ENCODE measurements at places on chromosomes 7 and 10.
A peak's percentile ranks its signal among the peaks of the same experiment; 100 is the strongest.

DNA sequence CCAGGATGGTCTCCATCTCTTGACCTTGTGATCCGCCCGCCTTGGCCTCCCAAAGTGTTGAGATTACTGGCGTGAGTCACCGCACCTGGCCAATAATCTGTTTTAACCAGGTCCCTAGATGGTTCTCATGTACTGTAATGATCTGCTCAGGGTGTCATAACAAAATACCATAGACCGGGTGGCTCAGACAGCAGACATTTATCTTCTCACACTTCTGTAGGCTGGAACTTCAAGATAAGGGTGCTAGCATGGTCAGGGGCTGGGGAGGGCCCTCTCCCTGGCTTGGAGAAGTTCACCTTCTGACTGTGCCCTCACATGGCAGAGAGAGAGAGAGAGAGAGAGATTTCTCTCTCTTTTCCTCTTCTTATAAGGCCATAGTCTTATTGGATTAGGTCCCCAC, 279.4 kb upstream of the LYZL1 start:
- no peaks in the 10 kb centered on the region for H3K27me3 ChIP-seq
- peaks cover 34% of the 10 kb centered on the region for H3K4me1 ChIP-seq
- no peak for DNase-seq

DNA sequence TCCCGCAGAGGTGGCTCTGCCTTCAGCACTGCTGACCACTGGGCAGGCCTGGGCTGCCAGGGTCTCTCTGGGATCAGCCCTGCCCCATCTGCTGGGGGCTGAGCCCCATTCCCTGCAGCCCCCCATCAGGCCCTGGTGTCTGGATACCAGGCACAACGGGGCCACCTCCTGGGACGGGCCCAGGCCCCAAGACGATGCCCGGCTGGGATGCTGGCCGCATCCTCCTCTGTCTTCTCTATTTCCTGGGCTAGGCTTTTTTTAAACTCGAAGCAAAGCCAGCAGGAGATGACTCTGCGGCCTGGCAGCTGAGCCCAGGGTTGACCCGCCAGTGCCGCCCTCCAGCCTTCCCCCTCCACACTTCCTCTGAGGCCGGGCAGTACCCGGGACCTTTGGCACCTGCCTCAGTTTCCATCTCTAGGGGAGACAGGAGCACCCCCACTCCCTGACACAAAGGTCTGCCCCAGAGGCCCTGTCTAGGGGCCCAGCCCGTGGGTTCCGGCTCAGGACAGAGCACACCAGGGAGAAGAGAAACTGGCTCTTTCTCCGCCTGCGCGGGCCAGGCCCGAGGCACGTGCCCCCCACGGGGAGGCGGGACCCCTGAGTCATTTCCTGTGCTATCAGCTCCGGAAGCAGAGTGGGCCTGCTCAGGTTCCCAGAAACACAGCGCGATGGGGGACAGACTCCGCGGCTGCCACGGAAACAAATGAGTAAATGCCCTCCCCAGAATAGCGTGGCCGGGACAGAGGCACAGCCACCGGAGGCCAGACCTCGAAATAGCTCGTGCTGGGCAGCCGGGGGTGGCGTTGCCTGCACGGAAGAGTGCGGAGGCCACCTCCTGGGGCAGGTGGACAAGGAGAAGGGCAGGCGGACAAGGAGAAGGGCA, 84.6 kb upstream of the PDGFA start:
- H3K27ac ChIP-seq = peak overlapping the region; percentile 56
- peaks cover 6% of the 10 kb centered on the region for H3K36me3 ChIP-seq
- H3K27me3 ChIP-seq = no peaks in the 10 kb centered on the region
- H3K4me3 ChIP-seq = no peak overlapping the region

DNA sequence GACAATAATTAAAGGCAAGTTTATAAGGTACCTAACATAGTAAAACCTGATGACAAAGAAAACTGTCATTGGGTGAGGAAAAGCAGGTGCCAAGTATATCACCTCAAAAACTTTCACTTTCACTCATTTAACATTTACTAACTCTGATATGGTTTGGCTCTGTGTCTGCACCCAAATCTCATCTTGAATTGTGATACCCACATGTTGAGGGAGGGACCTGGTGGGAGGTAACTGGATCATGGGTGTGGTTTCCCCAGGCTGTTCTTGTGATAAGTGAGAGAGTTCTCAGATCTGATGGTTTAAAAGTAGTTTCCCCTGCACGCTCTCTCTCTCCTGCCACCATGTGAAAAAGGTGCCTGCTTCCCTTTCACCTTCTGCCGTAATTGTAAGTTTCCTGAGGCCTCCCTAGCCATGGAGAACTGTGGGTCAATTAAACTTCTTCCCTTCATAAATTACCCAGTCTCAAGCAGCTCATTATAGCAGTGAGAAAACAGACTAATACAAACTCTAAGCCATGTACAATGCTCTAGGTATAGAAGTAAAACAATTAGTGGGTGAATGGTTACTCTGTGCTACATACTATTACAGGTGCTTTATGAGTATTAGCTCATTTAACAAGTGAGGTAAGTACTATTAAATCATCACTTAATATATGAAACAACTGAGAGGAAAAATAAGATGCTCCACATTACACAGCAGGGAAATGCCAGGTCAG, 199.0 kb downstream of the CHCHD3 start:
- H3K36me3 ChIP-seq = peaks cover 17% of the 10 kb centered on the region
- DNase-seq = no peak
- H3K4me3 ChIP-seq = no peak overlapping the region
- H3K4me1 ChIP-seq = no peaks in the 10 kb centered on the region
- no peak overlapping the region for H3K27ac ChIP-seq

GRCh38 chr10:34273340-34273739, 541.8 kb downstream of the PARD3 start:
- H3K27me3 ChIP-seq = no peaks in the 10 kb centered on the region
- peaks cover 16% of the 10 kb centered on the region for H3K4me1 ChIP-seq
- no peak for DNase-seq
- H3K27ac ChIP-seq = no peak overlapping the region
- H3K36me3 ChIP-seq = peaks cover 16% of the 10 kb centered on the region

DNA sequence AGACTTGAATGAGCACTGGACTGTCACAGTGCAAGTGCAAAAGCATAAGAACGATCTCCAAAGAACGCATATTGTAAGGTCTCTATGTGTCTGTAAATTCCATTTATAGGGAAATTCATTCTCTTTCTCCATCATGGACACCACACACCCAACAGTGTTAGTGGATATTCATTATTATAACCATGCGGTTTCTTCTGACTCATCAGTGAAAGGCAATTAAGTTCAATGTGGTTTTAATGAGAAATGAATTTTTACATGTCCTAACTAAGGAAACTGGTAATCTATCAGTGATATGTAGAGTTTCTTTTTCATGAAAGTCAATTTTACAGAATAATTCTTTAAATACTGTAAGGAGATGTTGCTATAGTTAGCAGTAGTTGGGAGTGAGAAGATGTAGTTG, 25.9 kb downstream of the GIMAP8 start:
- H3K36me3 ChIP-seq = no peaks in the 10 kb centered on the region
- H3K4me1 ChIP-seq = no peaks in the 10 kb centered on the region
- H3K4me3 ChIP-seq = no peak overlapping the region

- peaks cover 5% of the 10 kb centered on the region for H3K27me3 ChIP-seq
- no peak for DNase-seq
- no peak overlapping the region for H3K27ac ChIP-seq
- H3K4me1 ChIP-seq = peaks cover 5% of the 10 kb centered on the region
- no peaks in the 10 kb centered on the region for H3K36me3 ChIP-seq
These were observed 31.7 kb downstream of the GALNTL5 start for GRCh38 chr7:151987748-151988529.

GRCh38 chr7:132899833-132900232, 182.1 kb downstream of the CHCHD3 start:
- no peaks in the 10 kb centered on the region for H3K27me3 ChIP-seq
- H3K4me3 ChIP-seq = no peak overlapping the region
- H3K27ac ChIP-seq = no peak overlapping the region
- H3K4me1 ChIP-seq = no peaks in the 10 kb centered on the region
- DNase-seq = no peak

GRCh38 chr7:134724606-134725005, 54.8 kb upstream of the CALD1 start:
- no peaks in the 10 kb centered on the region for H3K27me3 ChIP-seq
- H3K27ac ChIP-seq = no peak overlapping the region
- no peak overlapping the region for H3K4me3 ChIP-seq
- DNase-seq = no peak
- peaks cover 32% of the 10 kb centered on the region for H3K4me1 ChIP-seq
- no peaks in the 10 kb centered on the region for H3K36me3 ChIP-seq

- H3K4me3 ChIP-seq = no peak overlapping the region
- H3K4me1 ChIP-seq = no peaks in the 10 kb centered on the region
- H3K27ac ChIP-seq = no peak overlapping the region
- H3K36me3 ChIP-seq = no peaks in the 10 kb centered on the region
- peaks cover 3% of the 10 kb centered on the region for H3K27me3 ChIP-seq
These were observed 64.1 kb downstream of the CFAP58 start for GRCh38 chr10:104417637-104418292.

DNA sequence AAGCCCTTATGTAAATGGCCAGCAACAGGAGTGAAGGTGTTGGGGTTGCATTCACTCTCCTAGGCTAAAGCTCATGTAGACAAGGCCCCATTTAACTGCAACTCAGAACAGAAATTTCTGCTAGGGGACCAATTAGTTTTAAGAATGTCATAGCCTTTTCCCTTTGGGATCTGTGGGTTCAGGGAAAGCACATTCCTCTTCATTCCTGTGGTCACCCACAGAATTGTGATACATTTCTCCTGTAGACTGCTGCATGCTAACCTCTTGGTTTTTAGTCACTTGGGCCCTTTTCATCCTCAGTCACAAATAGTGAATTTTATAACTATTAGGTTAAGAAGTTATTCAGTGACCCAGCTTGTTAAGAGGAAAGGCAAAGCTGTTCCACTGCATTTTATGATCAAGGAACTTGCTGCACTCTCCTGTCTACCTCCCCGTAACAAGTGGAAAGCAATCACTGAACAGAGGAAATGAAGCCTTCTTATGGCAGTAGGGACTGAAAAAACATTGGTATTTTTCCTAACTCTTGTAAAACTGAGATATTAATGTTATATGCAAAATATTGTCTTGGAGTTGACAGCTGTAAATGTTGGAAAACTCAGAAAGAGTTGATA, 124.9 kb downstream of the SND1 start:
- peaks cover 4% of the 10 kb centered on the region for H3K36me3 ChIP-seq
- no peak overlapping the region for H3K27ac ChIP-seq
- H3K4me1 ChIP-seq = peaks cover under 1% of the 10 kb centered on the region
- no peaks in the 10 kb centered on the region for H3K27me3 ChIP-seq
- no peak overlapping the region for H3K4me3 ChIP-seq

DNA sequence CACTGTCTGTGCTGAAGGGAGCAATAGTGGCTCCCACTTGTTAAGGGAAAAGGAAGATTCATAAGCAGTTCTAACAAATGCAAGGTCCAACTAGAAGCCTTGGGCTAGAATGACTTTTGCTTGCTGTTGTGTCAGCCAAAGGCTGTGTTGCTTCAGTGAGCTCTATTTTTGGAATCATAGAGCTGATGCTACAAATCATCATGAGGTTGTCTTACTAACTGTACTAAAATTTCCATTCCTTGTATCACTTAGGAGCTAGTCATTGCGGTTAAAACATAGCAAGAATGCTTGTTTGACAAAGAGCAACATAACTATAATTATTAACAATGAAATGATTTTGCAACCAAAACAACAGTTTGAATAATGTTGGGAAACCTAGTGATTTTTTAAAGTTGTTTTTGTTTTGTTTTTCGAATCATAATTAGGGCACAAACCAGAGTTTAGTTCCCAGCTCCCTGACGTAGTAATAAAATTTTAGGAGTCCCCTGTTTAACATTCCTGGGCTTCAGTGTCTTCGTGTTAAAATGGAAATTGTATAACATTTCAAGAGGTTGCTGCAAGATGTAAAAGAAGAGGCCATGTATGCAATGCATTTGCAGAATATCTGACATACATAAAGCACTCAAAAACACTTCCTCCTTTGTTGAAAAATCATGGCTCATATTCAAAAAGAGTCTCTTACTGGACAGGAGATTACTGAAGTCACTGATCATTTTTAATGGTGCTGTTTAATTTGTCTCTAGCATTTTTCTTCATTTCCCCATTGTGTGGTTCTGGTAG, 183.4 kb downstream of the MACC1 start:
- no peaks in the 10 kb centered on the region for H3K27me3 ChIP-seq
- H3K27ac ChIP-seq = no peak overlapping the region
- H3K4me3 ChIP-seq = no peak overlapping the region
- no peak for DNase-seq
- no peaks in the 10 kb centered on the region for H3K36me3 ChIP-seq

- no peak overlapping the region for H3K4me3 ChIP-seq
- H3K4me1 ChIP-seq = no peaks in the 10 kb centered on the region
- no peak for DNase-seq
- H3K27me3 ChIP-seq = no peaks in the 10 kb centered on the region
These were observed 42.5 kb downstream of the NOD1 start for GRCh38 chr7:30436046-30436445.

- no peak overlapping the region for H3K4me3 ChIP-seq
- DNase-seq = no peak
- peak overlapping the region; percentile 41 for H3K27ac ChIP-seq
- no peaks in the 10 kb centered on the region for H3K27me3 ChIP-seq
- peaks cover 27% of the 10 kb centered on the region for H3K4me1 ChIP-seq
These were observed 2.6 kb upstream of the SAMD8 start for GRCh38 chr10:75108684-75109458.

DNA sequence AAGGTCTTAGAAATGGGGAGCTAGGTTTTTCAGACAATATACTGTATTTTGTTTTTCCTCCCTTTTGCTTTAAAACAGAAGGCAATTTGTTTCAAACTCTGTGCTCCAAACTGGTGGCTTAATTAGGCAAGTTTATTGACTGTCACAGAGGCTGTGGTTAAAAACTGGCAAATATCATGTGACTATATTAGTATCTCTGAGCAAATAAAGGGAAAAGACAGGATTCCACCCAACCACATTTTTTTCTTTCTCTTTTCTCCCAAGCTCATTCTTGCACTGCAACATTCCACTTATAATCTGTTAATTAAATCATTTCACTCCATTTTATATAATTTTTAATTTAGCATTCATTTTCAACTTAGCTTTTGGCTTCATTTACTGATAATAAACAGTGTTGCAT, 615.8 kb downstream of the AUTS2 start:
- no peaks in the 10 kb centered on the region for H3K27me3 ChIP-seq
- no peak for DNase-seq
- H3K27ac ChIP-seq = no peak overlapping the region
- peaks cover 24% of the 10 kb centered on the region for H3K4me1 ChIP-seq
- no peaks in the 10 kb centered on the region for H3K36me3 ChIP-seq
- H3K4me3 ChIP-seq = no peak overlapping the region

- H3K4me3 ChIP-seq = no peak overlapping the region
- peak; percentile 69 for DNase-seq
- peaks cover 37% of the 10 kb centered on the region for H3K4me1 ChIP-seq
- no peaks in the 10 kb centered on the region for H3K36me3 ChIP-seq
These were observed 17.5 kb downstream of the PRF1 start for GRCh38 chr10:70584909-70585544.

DNA sequence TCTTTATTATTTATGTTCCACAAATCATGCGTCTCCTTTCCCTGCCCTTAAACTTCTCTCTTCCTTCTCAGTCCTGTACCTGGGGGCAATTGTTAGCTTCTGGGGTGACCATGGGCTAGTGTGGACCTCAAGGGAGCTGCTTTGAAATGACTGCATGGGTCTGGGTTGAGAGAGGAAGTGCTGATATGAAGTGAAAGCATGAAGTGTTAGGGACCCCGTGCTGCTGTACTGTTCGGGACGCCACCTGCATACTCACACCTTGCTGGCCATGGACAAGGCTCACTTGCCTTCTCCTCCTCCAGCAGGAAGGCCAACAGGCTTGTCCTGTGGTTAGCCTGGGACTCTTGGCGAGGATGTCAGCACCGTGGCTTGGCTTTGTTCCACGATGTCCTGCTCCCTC, 56.7 kb downstream of the MTPN start:
- H3K4me3 ChIP-seq = no peak overlapping the region
- no peak overlapping the region for H3K27ac ChIP-seq
- peaks cover 5% of the 10 kb centered on the region for H3K36me3 ChIP-seq
- DNase-seq = no peak
- peaks cover 5% of the 10 kb centered on the region for H3K4me1 ChIP-seq
- H3K27me3 ChIP-seq = no peaks in the 10 kb centered on the region
